ENCODE measurements at places on chromosomes 11 and 22.

DNA sequence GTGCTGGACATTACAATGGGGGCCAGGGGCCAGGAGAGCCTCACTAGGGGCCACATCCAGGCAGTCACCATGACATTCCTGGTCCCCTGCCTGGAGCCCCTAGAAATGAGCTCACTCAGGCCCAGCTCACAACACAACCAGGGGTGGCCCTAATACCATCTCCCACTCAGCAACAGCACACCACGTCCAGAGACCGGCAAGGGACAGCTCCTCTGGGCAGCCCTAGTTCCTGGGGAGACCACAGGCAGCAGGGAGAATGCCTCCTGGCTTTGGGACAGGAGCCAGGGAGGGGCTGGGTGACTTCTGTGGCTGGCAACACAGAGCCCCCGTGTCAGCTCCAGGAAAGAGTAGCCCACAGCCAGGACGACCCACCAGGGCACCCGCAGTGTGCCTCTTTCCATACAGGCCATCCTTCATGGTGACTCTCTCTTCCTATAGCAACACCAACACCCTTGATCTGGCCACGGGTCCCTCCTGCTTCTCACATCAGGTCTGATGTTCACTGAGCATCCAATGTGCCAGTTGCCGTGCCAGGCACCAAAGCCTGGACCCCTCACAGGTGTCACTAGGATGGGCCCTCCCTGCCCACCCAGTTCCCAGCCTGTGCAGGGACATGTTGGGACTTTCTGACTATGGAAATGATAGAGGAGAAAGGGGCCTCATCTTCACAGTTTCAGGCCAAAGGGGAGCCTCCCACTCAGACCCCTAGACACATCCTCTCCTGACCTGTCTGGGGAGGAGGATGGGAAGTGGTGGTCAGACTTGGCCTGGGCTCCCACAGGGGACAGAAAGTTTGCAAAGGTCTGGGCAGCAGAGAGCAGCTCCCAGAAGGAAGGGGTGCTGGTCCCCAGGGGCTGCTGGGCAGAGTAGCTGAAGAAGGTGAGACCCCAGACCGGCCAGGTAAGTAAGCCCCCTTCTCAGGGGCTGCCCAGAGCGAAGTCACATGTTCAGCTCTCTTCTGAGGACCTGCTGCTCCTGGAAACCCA is 43.2 kb downstream of the IGLL5 start:
- no peak for DNase-seq

DNA sequence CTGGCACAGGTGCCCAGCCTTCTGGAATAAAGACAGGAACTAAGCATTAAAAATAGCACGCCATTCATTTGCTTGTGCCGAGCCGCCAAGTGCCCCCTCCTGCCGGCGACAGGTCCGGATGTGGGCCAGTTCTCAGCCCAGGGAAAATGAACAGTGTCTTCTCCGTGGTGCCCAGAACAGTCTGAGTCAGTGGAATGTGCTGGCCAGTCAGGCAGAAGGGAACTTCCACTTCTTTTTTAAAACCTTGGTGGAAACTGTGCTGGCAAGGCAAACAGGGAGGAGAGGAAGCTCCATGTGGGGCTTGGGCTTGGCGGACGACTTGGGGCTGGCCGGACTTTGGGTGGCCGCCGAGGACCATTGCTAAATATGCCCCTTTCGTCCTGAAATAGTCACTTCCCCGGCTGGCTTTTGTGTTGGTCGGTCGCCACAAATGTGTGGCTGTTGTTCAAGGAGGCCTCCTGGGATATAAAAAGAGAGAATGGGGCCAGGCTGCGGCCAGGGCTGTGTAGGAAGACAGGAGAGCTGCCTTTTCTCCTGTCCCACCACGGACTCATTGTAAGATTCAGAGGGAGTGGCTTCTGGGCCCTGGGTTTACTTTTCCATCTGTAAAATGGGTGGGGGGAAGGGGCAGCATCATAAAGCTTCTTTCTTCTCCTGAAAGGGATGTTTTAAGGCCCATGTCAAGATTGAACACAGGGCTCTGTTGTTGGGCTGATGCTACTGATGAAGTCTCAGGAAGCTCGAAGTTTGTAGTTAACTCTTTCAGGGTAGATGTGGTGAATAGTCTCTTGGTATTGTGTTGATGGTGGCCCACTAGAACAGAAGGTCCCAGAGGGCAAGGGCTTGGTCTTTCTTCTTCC is 101.0 kb downstream of the PTPRJ start:
- peak; percentile 60 for DNase-seq

DNA sequence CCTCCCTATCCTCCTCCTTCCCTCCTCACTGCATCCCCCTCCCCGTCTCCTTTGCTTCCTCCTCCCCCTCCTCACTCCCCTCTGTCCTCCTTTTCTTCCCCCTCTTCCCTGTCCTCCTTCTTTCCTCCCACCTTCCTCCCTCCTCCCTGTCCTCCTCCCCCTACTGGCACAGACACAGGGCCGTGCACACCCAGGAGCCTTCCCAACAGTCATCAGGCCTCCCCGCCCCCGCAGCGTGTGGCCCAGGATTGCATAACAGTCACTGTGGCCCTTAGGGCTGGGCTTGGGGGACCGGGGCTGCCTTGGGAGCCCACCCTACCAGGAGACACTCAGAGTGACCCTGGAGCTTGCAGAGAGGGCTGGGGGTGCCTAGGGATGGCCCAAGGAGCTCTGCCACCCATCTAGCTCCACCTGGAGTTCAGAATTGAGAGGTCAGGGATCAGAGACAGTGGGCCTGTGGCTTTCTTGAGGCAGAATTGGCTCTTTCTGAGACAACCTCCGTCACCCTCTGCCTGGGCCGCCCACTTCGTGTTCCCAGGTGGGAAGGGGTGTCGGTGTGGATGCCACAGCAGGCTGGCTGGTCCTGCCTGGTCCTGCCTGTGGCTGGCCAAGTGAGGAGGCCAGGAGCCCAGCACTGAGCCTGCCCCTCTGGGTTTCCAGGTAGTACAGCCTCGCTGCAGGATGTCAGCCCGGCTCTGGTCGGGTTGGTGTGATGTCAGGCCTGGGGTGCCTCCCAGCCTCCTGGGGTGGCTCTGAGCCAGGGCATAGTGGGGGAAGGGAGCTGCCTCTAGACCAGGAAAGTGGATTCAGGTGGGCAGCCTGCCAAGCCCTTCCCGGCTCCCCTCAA is 1.6 kb downstream of the SPI1 start:
- DNase-seq = no peak

- DNase-seq = no peak
Observed at GRCh38 chr11:72191961-72192381, at the start of gene FOLR1. FOLR1 (plus strand) TSS chr11:72192140; CDS start chr11:72192174, 34 bp downstream.

- DNase-seq = no peak
Observed at GRCh38 chr11:34910817-34911216, 5.4 kb downstream of the APIP start.

DNA sequence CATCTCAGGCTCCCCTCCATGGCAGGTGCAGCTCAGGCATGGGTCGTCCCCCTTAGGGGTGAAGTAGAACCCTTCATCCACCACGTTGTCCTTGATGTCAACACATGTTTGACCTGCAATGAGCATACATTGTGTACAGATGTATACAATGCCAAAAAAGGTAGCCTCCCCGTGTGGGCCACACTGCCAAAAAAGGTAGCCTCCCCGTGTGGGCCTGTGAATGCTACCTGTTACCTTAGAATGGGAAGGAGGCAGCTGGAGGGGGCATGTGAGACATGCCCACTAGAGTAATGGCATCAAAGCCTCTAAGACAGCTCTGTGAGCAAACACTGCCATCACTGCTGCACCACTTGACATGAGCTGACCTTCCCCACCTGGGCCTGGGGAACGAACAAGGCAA is 73.7 kb downstream of the DGCR2 start:
- DNase-seq = no peak

DNA sequence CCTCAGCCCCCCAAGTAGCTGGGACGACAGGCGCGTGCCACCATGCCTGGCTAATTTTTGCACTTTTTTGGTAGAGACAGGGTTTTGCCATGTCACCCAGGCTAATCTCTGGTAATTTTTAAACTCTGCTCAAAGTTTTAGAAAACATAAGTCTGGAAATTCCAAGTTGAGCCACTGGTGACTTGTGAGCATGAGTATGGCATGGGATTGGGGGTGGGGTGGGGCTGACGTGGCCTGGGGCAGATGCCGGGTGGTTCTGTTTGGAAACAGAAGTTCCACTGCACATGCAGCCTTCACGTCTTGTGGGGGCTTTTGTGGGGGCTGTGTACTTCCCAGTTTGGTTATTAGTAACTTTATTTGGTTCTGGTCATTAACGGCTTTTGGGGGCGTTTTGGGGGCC is 67.3 kb downstream of the PTPRJ start:
- DNase-seq = no peak

DNA sequence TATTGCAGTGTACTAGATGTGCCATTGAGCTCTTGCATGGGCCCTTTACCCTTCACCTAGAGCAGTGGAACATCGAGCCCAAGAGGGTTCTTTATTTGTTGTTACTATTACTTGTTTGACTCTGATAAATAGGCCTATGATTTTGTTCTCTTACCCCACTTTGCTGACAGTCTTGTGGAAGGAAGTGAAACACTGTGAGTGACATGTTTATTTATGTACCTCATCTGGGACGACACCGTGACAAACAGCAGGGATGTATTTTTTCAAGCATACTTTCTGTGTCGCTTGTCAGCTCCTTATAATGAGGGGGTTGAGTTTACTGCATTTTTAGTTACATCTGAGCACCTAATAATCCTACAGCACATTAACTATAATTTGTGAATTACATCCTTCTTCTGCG is 1010.3 kb upstream of the TENM4 start:
- no peak for DNase-seq

Data from non-pigmented ciliary epithelial cell (primary cell).